T-helper 17 cell (primary cell): ENCODE measurements at places on chromosomes 13 and 19.

DNA sequence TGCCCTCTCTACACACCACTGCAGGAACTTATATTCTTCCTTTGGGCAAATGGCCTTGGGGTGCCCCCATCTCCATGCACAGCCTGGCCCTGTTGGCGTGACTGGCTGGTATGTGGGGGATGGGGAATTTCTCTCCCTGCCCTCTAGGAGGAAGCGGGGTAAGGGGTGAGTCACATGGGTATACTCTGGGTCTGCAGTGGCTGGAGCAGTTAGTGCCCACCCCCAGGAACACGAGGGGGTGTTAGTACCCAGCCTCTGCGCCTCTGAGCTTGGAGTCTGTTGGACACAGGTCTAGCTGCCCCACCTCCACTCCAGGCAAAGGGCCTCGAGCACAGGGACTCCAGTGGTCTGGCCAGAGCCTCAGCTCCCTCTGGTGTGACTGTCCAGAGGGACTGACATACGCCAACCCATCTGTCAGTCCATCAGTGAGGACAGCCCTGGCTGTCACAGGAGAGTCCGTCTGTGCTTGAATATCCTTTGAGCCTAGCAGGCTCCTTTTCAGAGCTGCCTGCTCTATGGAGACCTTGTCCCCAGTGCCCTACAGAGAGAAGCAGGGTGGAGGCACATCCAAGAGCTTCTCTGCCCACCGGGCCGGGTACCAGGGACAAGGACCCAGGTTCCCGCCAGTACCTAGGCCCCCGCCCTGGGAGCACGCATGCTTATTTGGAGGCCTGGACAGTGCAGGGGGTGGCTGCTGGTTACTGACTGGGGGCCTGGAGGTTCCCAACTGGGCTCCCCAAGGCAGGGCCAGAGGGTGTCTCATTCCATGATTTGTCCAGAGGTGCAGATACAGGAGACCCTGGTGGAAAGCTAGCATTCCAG is 66.6 kb downstream of the CHST8 start:
- no peak for DNase-seq

- DNase-seq, result no peak
Measured at GRCh38 chr19:45296355-45296754, 26.3 kb downstream of the CKM start.

DNA sequence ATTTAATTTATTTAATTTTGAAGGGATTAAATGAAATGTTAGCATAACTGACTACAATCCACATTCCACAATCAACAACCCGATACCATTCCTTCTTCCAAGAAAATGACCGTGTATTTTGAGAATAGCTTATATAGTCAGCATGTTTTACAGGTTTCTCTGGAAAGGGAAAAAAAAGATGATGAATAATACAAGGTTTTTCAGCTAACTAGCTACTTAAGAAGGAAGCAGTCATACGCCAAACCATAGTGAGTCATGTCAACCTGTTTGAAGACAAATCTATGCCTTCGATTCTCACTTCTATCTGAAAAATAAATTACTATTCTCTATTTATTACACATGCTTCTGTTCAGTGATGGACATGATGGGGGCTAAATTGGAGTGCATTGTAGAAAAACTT is 258.6 kb downstream of the EFNB2 start:
- DNase-seq, result no peak

DNA sequence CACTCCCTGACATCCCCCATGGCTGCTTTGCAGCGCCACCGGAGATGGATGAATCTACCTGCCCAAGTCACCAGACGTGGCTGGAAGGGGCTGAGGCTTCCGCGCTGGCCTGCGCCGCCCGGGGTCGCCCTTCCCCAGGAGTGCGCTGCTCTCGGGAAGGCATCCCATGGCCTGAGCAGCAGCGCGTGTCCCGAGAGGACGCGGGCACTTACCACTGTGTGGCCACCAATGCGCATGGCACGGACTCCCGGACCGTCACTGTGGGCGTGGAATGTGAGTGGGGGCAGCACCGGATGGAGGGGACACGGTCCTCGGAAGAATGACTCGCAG is 4.6 kb downstream of the ICAM5 start:
- no peak for DNase-seq

- DNase-seq, result no peak
Measured at GRCh38 chr19:18379803-18380747, 5.9 kb upstream of the GDF15 start.

GRCh38 chr13:74273581-74273980 is 139.4 kb upstream of the KLF12 start:
- DNase-seq, result no peak

- DNase-seq, result no peak
Measured at GRCh38 chr19:51751655-51752054, at the start of gene FPR1. FPR1 (minus strand) TSS chr19:51751878; CDS start chr19:51746994, 4,884 bp downstream.

DNA sequence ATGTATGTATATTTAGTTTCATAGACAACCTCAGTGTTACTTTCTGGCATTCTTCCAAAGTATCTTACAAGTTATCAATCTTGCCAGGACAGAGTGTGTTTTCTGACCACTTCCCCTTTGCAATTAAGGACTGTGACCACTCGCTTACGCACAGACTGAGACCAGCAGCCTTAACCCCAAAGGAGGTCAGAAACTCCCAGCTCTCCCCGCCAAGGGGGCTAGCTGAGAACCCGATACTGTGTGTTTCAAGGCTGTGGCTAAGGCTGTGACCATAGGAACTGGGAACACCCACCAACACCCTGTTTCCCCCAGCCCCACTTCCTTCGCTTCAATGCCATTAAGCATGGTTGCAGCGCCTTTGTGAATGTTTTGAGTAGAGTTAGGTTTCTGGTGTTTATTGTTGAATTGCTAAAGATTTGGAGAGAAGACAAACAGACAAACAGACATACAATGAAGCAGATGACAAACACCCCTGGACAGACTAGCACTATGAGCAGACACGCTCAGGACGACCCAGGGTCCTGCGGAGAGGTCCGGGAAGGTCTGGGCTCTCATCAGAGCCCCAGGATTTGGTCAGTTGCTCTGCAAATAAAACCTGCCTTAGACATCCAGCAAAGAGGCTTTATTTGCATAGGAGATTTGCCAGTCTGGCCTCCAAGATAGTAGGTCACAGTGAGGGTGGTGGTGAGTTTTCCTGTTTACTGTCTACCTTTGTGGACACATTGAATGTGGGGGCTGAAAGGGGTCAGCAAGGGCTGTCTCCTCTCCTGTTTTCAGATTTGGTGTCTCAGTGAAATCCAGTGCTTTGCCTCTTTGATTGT is 25.0 kb upstream of the TNFSF11 start:
- DNase-seq, result no peak

DNA sequence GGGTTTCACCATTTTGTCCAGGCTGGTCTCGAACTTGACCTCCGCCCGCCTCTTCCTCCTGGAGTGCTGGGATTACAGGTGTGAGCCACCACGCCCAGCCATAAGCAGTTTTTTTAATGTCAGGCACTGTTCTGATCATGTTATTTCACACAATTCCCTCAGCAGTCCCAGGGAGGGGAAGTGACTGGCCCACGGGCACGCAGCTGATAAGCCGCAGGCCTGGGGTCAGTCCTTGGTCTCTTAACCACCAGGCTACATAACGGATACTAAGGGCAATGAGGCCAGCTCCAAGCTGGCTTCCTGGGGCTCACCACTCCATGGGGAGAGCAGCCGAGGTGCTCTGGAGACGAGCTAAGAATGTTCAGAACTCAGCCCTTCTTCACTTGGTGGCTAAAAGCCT is 13.5 kb downstream of the BRSK1 start:
- DNase-seq, result no peak

DNA sequence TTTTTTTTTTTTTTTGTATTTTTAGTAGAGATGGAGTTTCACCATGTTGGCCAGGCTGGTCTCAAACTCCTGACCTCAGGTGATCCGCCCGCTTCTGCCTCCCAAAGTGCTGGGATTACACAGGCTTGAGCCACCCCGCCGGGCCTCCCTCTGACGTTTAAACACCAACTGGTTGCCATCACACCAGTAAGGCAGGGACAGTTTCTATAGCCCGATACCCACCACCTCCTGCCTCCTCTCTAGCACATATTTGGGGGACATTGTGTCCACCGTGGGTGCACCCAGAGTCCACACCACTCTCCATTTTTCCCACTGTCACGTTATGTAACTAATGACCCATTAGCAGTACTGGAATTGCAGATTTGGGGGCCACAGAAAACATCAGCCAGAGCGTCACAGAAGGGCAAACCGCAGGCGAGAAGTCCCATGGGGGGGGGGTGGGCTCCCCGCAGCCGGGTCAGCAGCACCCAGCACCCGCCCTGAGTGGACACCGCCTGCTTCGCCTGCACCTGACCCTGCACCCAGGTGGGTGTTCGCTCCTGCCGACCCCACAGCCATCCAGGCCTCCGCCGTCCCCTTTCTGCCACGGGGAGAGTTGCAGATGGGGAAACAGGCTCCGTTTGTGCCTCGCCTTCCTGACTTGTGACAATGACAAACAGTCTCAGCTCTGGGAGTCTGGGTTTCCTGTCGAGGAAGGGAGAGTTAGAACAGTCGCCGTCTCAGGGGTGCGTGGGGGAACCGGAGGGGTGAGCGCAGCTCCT is 3.6 kb downstream of the ONECUT3 start:
- DNase-seq, result no peak

DNA sequence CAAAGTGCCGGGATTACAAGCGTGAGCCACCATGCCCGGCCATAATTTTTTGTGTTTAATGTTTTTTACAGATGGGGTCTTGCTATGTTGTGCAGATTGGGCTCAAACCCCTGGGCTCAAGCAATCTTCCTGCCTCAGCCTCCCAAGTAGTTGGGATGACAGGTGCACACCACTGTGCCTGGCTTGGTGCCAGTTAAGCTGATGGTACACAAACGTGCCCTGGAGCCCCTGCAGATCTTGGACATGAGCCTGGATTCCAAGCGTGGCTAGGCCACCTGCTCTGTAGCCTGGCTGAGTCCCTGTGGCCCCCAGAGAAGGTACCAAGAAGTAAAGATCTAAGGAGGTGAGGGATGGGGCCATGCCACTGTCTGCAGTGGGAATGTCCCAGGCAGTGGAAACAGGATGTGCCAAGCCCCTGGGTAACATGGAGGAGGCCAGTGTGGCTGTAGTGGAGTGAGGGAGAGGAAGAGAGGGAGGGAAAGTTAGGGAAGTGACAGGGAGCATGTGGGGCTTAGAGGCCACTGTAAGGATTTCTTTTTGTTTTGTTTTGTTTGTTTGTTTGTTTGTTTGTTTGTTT is 7.0 kb downstream of the PRODH2 start:
- DNase-seq, result no peak

DNA sequence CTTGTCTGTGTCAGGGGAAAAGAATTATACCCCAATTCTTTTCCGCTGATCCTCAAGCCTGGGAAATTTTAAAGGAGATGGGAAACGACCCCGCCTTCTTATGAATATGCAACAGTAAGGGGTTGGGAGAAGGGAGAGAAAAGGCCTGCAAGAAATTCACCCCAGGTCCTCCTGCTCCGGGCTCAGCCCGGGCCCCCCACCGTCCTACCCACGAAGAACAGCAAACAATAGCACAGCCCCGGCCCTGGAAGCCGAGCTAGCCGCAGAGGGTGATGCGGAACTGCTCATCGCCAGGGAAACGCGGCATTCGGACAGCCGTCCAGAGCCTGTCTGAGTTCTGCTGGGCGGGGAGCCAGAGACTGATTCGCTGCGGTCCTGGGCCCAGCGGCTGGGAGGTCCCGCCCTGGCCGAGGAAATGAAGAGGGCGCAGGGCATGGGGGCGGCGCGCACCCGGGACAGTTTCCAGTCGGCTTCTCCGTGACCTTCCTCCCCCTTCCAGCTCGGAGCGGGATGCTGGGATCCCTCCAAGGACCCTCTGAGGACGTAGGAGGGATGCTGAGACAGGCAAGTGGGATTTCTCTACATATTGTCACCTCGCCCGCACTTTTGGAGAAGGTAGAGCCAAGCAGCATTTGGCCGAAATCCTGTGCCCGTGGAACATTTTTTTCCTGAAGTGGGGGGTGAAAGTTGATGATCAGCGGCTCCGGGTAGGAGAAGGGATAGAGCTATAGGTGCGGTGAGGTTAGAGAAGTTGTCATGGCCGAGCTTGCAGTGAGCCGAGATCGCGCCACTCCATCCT is 82.3 kb upstream of the C1QTNF9B start:
- DNase-seq, result no peak

DNA sequence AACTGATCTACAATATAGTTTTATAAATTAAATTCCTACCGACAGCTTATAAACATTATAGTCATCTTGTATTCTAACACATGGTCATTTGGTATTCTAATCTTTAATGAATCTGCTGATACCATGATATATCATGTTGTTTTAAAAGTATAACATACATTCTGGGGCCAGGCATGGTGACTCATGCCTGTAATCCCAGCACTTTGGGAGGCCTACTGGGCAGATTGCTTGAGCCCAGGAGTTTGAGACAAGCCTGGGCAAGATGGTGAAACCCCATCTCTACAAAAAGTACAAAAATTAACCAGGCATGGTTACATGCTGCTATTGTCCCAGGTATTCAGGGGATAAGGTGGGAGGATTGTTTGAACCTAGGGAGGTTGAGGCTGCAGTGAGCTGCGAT is 3.1 kb downstream of the ZNF383 start:
- no peak for DNase-seq

- no peak for DNase-seq
Measured at GRCh38 chr13:50123002-50123401, 107.8 kb downstream of the KCNRG start.

GRCh38 chr13:41708713-41709112 is 251.4 kb downstream of the RGCC start:
- DNase-seq, result no peak

DNA sequence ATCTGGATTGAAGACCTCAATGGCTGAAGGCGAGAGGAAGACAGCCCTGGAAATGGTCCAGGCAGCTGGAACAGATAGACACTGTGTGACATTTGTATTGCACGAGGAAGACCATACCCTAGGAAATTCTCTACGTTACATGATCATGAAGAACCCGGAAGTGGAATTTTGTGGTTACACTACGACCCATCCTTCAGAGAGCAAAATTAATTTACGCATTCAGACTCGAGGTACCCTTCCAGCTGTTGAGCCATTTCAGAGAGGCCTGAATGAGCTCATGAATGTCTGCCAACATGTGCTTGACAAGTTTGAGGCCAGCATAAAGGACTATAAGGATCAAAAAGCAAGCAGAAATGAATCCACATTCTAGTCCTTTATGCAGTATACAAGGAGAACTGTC is 1.2 kb downstream of the POLR1D start:
- DNase-seq, result no peak

- no peak for DNase-seq
Measured at GRCh38 chr19:44643605-44644401, at the start of gene PVR. PVR (plus strand) TSS chr19:44643910; CDS start chr19:44644097, 187 bp downstream.

DNA sequence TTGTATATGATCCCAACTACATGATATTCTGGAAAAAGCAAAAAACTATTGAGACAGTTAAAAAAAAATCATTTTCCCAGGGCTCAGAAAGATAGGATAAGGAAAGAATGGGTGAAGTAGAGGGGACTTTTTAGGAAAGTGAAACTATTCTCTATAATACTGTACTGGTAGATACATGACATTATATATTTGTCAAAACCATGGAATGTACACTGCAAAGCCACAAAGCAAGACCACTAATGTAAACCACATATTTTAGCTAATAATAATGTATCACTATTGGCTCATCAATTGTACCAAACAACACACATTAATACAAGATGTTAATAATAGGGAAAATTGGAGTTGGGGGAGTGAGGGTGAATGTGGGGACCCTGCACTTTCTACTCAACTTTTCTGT is 182.6 kb downstream of the EFNB2 start:
- no peak for DNase-seq
